ENCODE measurements at places on chromosomes 3 and 15.

DNA sequence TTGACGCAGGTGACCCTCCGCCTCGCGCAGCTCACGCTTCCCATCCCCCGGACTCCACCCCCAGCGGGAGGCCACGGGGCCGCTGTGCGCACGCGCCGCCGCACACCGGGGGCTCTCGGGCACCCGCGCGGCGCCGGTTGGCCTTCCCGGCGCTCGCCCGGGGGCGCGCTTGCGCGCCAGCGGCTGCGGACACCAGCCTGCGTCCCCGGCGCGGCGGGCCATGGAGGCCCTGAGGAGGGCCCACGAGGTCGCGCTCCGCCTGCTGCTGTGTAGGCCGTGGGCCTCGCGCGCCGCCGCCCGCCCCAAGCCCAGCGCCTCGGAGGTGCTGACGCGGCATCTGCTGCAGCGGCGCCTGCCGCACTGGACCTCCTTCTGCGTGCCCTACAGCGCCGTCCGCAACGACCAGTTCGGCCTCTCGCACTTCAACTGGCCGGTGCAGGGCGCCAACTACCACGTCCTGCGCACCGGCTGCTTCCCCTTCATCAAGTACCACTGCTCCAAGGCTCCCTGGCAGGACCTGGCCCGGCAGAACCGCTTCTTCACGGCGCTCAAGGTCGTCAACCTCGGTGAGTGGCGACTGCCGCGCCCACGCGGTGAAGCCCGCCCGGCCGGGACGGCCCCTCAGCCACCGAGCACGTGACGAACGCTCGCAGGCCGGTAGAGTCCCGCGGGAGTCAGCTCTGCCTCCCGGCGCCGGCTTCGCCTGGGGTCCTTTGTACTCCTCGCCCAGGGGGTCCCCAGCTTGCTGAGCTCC lies at the start of gene C15orf61:
TSS of gene C15orf61 (plus strand) at position 103 of the 754 bp plus-strand sequence. CDS start at position 221, 118 bp downstream.
- peak; percentile 90 for DNase-seq

- no peak for DNase-seq
Measured at GRCh38 chr3:73028803-73029202, 32.2 kb downstream of the PPP4R2 start.

DNA sequence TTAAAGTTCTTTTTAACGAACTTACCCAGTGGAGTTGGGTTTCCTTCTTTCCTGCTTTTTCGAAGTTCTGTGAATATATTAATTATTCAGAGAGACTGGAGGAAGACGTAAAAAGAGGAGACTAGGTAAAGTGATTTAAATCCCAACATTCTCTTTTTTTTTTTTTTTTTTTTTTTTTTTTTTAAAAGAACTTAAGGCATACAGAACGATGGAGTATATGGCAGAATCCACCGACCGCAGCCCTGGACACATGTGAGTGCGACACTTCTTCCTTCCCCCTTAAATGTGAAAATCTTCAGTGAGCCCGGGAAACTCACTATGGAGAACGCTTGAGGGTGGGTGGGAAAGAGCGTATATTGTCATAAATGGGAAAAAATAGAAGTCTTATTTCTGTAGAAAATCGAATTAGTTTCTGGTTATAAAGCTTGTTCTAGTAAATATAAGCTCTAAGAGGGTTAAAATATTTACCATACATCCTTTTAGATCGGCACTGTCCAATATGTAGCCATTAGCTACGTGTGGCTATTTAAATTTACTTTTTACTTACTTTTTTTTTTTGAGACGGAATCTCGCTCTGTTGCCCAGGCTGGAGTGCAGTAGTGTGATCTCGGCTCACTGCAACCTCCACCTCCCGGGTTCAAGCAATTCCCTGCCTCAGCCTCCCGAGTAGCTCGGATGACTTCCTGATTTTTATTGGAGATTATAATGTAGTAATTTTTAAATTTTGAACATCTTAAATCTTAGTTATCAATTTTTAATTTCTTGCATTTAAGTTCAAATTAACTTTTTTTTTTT lies 892 bp downstream of the NMD3 start:
- DNase-seq: no peak

DNA sequence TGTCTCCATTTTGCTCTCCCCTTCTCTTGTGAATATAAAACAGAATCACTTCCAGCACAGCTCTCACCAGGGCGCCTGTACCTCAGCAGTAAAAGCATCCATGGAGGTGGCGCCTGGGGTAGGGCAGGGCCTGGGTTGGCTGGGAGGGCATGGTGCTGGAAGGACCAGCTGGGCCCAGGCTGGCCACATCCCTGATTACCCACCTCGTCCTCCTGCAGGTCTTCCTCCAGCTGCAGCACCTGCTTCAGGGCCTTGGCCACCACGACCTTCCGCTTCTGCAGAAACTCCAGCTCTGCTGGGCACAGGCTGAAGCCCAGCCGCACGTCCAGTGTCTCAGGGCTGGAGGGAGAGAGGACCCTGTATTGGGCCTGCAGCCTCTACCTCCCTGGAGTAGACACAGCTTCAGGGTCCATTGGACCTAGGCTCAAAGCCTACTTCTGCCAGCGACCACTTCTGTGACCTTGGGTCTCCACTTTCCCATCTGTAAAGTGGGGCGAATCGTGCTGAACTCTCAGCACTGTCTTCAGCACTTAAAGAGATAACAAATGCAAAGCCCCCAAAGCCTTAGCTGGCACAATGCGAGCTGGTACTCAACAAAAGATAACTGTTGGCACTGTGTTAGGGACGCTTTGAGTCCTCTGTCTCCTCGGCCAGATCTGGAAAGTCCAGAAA lies 23.8 kb downstream of the PLA2G4E start:
- no peak for DNase-seq

GRCh38 chr3:172289583-172289982 lies 158.7 kb downstream of the GHSR start:
- DNase-seq: no peak

- no peak for DNase-seq
Measured at GRCh38 chr3:114732353-114732752, 414.7 kb downstream of the ZBTB20 start.

GRCh38 chr3:5187920-5188418 lies 462 bp downstream of the EDEM1 start:
- peak; percentile 51 for DNase-seq

GRCh38 chr3:133944641-133945380 lies 49.1 kb upstream of the RAB6B start:
- DNase-seq: no peak

DNA sequence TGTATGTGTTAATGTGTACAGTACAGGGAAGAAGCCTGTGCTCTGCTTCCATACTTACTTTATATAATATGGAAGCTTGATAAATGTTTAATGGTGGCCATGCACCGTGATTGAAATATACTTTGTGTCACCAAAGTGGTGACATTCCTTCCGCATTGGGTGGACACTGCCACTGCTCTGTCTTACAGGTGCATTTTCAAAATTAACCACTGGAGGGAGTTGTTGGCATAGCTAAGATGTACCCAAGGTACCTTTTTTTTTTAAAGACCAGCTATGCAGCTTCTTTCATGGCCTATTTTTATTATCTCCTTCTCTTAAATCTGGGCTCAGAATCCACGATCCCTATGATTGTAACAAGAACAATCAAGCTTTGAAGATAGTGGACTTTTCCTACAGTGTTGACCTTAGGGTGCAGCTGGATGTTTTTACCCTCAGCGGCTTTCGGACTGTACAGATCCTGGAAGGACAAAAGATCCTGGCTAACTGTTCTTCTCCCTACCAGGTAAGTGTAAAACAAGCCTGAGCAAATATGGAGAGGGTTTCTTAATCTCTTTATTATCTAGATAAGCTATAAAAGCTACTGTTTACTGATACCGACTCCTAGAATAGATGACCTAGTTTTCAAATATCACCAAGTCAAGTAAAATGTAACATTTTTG lies 21.6 kb upstream of the PAK6 start:
- DNase-seq: peak; percentile 65

- no peak for DNase-seq
Measured at GRCh38 chr15:40290918-40291574, 8.2 kb upstream of the ANKRD63 start.

DNA sequence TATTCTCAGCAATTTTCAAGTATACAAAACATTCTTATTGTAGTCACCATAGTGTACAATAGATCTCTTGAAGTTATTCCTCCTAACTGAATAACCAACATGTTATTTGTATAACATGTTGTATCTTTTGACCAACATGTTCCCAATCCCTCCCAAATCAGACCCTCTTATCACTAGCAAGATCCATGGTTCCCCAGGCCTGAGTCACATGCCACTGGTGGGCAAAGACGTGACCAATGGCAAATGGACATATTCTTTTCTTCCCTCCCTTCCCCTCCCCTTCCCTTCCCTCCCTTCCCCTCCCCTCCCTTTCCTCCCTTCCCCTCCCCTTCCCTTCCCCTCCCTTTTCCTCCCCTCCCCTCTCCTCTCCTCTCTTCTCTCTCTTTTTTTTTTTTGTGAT lies 45.4 kb downstream of the AMOTL2 start:
- DNase-seq: no peak

GRCh38 chr15:32825219-32825618 lies 107.4 kb downstream of the GREM1 start:
- no peak for DNase-seq

- no peak for DNase-seq
Measured at GRCh38 chr15:93497291-93497690, 408.3 kb upstream of the RGMA start.

- peak; percentile 17 for DNase-seq
Measured at GRCh38 chr15:34984889-34985630, 3.0 kb downstream of the ZNF770 start.

GRCh38 chr3:128584412-128585020 lies 66.1 kb downstream of the RPN1 start:
- peak; percentile 15 for DNase-seq

GRCh38 chr3:71392251-71392650 lies 191.3 kb downstream of the FOXP1 start:
- no peak for DNase-seq

- peak; percentile 54 for DNase-seq
Measured at GRCh38 chr15:63501256-63502089, 2.9 kb upstream of the USP3 start.

DNA sequence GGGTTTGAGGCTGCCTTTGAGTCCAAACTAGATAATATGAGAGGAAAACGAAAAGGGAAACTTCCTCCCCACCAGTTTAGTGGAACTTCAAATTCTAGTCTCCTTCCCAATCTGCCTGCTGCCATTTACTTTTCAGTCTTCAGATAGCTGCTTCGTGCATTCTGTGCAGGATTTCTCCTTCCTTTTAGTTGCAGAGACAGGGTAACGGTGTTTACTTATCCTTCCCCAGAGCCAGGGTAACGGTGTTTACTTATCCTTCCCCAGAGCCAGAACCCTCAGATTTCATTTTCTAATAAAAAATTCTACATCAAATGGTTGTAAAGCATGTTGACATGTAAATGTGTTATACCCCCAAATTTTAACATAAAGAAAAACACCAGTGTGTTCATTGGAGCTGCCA lies 282.6 kb downstream of the VPS13C start:
- no peak for DNase-seq

- DNase-seq: no peak
Measured at GRCh38 chr3:37255990-37256308, 81.6 kb upstream of the LRRFIP2 start.

DNA sequence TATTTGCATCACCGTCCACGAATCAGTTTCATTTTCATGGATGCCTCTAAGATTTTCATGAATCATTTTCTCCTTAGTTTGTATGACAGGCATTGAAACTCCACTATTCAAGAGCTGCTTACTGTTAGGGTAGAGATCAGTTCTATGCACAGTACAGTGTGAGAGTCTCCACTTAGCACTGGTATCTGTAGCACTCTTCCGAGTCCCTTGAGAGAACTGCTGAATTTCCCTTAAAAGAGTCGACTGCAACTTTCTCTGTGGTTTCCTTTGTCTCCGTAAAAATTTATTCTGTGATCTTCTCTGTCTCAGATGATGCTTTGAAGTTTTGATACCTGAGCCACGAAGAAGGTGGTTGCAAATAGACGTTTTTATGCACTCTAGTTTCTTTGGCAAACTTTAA lies 14.8 kb downstream of the GTPBP8 start:
- DNase-seq: peak; percentile 74

GRCh38 chr3:53426918-53427317 lies 67.5 kb upstream of the CACNA1D start:
- DNase-seq: no peak

GRCh38 chr3:123749711-123750110 lies 134.4 kb downstream of the MYLK start:
- DNase-seq: no peak

GRCh38 chr3:156307704-156308103 lies 187.3 kb downstream of the KCNAB1 start:
- DNase-seq: no peak

DNA sequence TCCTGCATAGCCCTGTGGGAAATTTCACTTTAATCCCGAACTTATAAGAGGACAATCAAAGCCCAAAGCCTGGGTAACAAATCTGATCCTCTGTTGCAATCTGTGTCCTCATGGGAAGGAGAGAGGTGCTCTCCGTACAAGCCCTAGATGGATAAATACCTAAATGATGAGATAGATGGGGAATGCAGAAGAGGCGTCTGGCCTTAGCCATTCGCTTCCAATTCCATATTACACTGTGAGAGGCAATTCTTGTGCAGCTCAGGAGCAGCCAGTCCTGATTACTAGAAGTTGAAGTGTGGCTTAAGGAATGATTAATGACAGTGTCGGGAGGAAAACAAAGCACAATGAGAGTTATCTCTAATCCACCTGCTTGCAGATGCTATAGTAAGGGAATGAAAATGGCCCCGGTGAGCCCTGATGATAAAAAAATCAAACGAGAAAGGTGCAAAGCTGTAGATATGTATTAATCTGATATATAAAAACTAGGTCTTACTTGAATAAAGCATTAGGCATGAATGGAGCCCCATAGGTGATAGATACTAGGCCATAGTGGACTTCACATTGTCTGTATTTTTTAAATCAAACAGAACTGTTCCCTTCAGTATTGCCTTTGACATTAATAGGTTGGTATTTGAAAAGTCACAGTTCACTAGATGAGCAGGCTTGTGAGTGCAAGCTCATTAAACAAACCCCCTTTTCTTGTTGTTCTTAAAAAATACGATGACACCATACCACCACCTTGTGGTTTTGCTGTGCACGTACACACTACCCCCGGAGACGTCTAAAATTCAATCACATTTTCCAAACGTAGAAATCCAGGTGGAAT lies 54.2 kb upstream of the TMCO5A start:
- no peak for DNase-seq

DNA sequence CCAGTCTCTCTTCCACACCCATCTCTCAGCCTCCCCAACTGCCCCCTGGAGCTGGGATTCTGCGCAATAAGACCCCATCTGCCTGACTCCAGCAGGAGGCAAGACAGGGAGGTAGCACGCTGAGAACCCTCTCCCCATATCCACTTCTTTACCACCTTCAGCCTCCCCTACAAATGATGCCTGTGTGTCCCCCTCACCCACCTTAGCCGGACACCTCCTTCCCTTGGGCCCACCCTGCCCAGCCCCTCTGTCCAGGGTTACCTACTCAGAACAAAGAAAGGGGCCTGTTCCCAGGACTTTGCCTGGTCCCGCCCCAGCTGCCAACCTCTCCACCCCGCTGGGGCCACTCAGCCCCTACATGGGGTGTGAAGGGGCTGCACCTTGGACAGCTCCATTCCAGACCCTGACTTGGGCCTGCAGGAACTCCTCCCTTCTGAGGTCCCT lies 40.8 kb upstream of the ATP2B2 start:
- no peak for DNase-seq

DNA sequence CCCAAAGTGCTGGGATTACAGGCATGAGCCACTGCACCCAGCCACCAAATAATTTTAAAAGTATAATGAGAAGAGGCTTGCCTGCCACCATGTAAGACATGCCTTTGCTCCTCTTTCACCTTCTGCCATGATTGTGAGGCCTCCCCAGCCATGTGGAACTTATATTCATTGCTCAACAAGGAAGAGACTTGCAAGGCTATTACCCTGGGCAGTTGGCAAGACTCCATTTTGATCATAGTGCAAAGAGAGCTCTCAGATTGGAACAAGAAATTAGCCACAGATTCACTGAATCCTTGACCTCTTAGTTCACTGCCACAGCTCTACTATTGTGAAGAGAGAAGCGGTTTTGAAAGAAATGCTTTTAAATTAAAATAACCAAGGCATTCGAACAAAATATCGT lies 6.1 kb downstream of the SCAP start:
- no peak for DNase-seq

Data from CD4-positive, alpha-beta T cell treated with Interleukin-4 for 1 hour (primary cell).